SK-N-DZ (cell line): ENCODE measurements at places on chromosomes 1 and 21.

DNA sequence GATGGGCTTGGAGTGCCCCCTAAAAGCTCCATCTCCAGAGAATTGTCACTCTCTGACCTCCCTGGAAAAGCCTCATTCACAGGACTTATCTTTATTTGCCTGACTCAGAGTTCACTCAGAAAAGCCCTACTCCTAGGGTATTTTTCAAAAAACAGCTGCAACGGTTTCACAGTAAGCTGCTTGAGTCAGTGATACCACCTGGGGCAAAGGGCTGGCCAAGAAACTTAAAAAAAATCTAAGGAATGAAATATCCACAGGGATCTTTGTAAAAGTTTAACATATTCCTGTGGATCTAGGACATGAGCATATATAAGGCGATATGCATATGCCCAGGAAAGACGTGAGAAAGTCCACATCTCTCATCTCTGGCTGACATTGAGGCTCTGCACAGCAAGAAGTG lies 33.8 kb upstream of the TSPAN2 start:
- no peak for DNase-seq

- no peak for DNase-seq
Observed at GRCh38 chr1:55547405-55547804, 332.2 kb upstream of the USP24 start.

DNA sequence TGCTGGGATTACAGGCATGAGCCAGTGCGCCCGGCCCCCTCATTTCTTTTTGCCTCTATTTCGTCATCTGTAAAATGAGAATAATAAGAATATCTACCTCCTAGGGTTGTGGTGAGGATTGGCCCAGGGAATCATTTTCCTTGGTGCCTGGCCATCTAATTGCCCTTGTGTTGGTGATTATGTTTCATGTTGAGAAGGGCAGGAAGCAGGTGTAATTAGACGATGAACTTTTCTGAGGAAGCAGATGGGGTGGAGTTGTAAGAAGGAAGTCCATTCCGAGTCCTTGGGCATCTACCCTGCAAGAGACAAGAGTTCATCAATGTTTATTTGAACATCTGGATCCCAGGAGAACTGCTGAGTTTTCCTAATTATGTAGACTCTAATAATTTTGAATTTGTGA lies 38.7 kb upstream of the NEK2 start:
- DNase-seq, result no peak

DNA sequence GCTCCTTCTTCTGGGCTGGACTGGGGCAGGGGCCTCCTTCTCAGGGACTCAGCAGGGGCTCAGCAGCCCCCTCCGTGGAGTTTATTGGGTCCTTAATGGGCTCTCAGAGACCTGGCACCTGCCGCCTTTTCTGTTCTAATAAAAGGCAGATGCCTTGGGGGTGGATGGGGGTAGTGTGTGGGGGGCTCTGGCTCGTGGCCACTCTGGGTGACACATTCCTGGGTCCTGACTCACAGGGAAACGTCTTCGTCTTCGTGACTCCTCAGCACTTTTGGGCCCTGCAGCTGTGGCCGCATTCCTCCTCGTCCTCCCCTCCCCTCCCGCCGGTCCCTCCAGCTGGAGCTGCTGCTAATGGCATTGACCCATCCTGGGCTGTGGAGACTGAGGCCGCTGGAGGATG lies 107.8 kb upstream of the WNT4 start:
- DNase-seq, result no peak

DNA sequence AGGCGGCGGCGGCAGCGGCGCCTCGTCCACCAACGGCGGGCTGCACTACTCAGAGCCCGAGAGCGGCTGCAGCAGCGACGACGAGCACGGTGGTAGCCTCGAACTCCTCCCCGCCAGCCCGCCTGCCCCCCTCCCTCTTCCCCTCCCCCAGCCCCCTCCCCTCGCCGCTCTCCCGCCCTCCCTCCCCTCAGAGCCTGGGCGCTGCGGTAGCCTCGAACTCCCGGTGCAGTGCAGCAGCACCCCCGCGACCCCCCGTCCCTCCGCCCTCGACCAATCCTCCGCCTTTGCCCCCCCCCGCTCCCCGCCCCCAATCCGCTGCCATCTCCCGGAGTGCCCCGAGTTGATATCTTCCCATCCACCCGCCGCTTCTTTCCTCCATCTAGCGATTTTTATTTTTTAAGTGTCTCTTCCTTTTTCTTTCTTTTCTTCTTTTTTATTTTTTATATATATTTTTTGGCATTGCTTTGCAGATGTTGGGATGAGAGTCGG lies 516 bp downstream of the RCOR3 start:
- no peak for DNase-seq

GRCh38 chr1:33086384-33086850 lies 5.5 kb downstream of the AZIN2 start:
- peak; percentile 79 for DNase-seq

GRCh38 chr21:44299085-44299457 lies 782 bp upstream of the PFKL start:
- DNase-seq, result no peak

DNA sequence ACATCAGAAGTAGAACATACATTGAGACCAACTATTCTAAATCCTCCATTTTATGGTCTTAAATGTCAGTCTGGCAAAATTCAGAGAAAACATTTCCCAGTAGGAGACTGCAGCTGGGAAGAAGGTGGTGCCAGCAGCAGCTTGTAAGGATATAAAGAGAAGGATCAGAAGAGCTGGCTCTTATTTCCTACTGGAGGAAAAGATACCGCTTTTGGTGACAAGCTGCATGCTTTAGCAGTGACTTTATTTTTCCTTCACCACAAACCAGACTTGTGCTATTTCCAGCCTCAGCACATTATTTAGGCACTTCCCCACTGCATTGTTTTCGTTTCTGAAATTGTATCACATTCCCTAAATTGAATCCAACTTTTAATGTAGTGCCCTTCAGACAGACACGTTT lies 28.4 kb downstream of the RNF11 start:
- DNase-seq, result no peak
